ENCODE measurements at places on chromosomes 5 and 9.
A peak's percentile ranks its signal among the peaks of the same experiment; 100 is the strongest.

GRCh38 chr5:108726446-108727235 lies 21.1 kb upstream of the FER start:
- H3K27me3 ChIP-seq: no peaks in the 10 kb centered on the region
- H3K27ac ChIP-seq: peak overlapping the region; percentile 89
- peak overlapping the region; percentile 71 for H3K4me3 ChIP-seq
- no peaks in the 10 kb centered on the region for H3K36me3 ChIP-seq

DNA sequence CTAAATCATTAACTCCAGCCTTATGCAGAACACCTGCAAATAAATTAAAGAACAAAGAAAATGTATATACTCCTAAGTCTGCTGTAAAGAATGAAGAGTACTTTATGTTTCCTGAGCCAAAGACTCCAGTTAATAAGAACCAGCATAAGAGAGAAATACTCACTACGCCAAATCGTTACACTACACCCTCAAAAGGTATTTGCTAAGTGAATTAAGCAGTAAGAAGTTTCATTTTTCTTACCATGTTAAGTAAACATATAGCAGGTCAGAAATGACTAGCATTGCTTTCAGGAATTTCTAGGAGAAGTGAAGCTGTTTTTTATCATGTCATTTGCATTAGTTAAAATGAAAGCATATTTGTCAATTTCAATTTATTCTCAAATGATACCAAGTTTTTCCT lies 92.7 kb downstream of the MELK start:
- no peaks in the 10 kb centered on the region for H3K27me3 ChIP-seq
- no peaks in the 10 kb centered on the region for H3K36me3 ChIP-seq
- H3K4me3 ChIP-seq: no peak overlapping the region
- no peak overlapping the region for H3K27ac ChIP-seq
- H3K4me1 ChIP-seq: no peaks in the 10 kb centered on the region

DNA sequence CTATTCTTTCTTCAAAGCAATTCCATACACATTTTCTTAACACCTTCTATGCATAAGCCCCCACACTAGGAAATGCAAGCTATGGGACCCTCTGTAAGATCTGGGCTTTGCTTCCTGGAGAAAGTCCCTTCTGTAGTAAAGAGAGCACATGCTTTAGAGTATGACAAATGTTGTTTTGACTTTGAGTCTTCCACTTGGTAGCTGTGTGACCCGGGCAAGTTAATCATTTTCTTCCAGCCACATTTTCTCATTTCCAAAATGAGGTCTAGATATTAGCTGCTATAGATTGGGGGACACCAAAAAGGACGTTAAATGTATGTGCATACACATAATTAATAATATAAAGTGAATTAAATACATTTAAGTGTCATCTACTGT lies 334.0 kb downstream of the NFIB start:
- H3K36me3 ChIP-seq: no peaks in the 10 kb centered on the region
- no peak for DNase-seq
- H3K27me3 ChIP-seq: no peaks in the 10 kb centered on the region
- H3K4me1 ChIP-seq: no peaks in the 10 kb centered on the region

DNA sequence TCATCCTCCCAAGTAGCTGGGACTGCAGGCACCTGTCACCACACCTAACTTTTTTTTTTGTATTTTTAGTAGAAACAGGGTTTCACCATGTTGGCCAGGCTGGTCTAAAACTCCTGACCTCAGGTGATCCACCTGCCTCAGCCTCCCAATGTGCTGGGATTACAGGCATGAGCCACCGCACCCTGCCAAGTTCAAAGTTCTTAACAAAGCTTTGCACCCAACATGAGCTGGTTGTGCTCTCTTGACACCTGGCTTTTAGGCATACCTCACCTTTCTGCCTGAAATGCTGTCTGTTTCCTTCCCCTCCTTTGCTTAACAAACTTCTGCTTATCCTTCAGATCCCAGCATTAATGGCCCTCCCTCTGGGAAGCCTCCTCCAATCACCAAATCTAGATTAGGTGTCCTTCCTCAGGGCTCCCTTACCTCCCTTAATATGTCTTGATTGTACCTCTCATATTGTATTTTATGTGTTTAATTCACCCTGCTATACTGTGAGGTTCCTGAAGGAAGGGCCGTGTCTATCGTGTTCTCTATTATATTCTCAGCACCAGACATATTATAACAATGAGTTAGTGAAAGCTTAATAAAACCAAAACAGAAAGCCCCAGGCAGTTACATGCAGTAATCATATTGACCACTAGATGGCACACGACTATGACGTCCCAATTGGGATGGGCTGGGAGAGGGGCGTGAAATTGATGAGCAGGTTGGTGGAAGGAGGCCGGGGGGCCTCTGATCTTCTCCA lies 62.9 kb upstream of the PPARGC1B start:
- H3K27me3 ChIP-seq: no peaks in the 10 kb centered on the region
- H3K27ac ChIP-seq: no peak overlapping the region
- H3K4me3 ChIP-seq: no peak overlapping the region
- DNase-seq: no peak
- H3K36me3 ChIP-seq: no peaks in the 10 kb centered on the region

- H3K4me1 ChIP-seq: no peaks in the 10 kb centered on the region
- no peak for DNase-seq
- no peaks in the 10 kb centered on the region for H3K27me3 ChIP-seq
- no peaks in the 10 kb centered on the region for H3K36me3 ChIP-seq
- no peak overlapping the region for H3K4me3 ChIP-seq
- no peak overlapping the region for H3K27ac ChIP-seq
These were observed 404.8 kb downstream of the MAN2A1 start for GRCh38 chr5:110094548-110094947.

DNA sequence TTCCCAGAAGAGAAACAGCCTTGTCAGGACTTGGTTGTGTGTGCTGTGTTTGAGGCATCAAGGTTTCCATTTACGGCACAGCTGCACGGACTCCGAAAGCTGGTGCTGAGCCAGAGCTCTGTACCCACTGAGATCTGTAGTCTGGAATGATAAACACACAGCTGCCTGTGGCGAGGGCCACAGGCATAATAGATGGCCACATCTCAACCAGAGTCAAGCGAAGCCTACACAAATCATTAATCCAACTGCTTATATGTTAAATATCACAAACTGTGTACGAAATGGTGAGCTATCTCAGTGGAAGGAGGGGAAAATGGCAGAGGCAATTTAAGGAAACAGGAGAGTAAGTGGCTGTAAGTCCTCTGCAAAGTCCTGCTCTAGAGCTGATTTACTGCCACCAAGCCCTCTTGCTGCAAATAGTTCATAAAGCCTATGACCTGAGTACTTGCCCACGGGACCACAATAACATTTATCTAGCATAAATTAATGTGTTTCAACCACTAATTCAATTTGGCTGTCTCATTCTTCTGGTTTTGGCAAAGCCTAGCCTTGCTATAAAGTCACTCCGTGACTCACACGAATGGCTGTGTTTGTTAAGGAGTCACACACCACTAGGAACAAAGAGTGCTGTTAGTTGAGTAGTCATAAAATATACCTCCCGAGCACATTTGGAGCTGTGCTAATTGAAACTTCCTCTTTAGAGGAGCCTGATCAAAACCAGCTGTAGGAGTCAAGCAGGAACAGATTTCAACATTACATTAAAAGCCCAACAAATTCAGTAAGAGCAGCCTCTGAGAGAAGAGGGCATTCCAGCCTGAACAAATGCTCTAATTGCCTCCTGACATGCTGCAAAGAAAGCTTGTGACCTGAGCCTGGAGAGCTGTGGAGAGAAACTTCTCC lies 738.6 kb upstream of the ZNF608 start:
- H3K27me3 ChIP-seq: no peaks in the 10 kb centered on the region
- H3K4me3 ChIP-seq: no peak overlapping the region
- no peak for DNase-seq
- peak overlapping the region; percentile 67 for H3K27ac ChIP-seq

DNA sequence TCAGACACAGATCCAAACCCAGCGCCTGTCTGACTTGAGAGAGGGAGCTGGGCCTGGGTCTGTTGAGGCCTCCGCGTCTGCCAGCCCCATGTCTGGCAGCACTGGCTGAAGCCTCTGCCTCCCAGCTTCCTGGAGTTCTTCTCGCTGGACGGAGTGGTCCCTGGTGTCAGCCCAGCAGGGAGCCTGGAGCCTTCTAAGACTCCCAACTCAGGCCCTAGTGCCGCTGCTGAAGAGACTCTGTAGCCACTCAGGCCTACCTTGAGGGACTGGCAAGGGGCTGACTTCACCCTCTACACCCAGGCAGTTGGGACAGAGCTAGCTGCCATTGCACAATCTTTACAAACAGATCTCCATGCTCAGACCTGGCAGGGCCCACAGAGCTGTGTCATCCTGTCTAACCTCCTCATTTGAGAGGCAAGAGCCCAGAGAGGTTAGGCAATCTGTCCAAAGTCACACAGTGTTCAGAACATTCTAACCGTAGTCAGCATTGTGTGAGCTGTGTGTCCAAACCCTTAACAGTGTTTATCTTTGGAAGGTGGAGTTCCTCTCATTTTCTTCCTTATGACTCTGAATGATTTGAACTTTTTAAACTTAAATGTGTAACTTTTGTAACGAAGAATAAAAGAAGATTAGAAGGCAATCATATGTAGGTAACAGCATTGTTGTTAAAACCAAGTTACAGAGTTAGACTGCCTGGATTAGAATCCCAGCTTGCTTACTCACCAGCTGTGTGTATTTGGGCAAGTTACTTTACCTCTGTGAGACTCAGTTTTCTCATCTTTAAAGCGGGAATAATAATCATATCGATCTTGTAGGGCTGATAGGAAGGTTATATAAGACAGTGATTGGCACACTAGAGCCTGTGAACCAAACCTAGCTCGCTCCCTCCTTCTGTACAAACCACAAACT lies 4.6 kb upstream of the DUSP1 start:
- H3K4me3 ChIP-seq: no peak overlapping the region
- no peaks in the 10 kb centered on the region for H3K36me3 ChIP-seq
- peak overlapping the region; percentile 98 for H3K27ac ChIP-seq
- no peaks in the 10 kb centered on the region for H3K27me3 ChIP-seq
- no peak for DNase-seq
- peaks cover 71% of the 10 kb centered on the region for H3K4me1 ChIP-seq

GRCh38 chr5:1052641-1053390 lies 44.2 kb downstream of the NKD2 start:
- DNase-seq: no peak
- H3K36me3 ChIP-seq: no peaks in the 10 kb centered on the region
- no peak overlapping the region for H3K4me3 ChIP-seq
- no peaks in the 10 kb centered on the region for H3K4me1 ChIP-seq

DNA sequence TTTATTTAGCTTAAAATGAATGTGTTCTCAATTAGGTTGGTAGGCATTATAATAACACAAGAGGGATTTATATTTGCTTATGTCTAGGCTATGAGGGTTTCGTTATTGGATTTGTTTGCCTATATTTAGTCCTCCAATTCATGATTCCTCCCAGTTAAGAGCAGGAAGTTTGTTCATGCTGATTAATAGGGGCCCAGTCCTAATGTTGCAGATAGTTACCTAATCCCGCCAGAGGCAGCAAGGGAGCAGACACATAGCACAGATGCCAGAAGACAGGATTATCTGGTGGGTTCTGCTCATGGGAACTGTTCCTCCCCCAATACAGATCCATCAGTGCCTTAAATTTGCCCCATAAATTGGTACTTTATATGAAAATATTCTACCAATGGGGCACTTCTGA lies 100.8 kb upstream of the TLE4 start:
- DNase-seq: no peak
- no peaks in the 10 kb centered on the region for H3K36me3 ChIP-seq
- no peak overlapping the region for H3K4me3 ChIP-seq
- H3K27me3 ChIP-seq: no peaks in the 10 kb centered on the region

DNA sequence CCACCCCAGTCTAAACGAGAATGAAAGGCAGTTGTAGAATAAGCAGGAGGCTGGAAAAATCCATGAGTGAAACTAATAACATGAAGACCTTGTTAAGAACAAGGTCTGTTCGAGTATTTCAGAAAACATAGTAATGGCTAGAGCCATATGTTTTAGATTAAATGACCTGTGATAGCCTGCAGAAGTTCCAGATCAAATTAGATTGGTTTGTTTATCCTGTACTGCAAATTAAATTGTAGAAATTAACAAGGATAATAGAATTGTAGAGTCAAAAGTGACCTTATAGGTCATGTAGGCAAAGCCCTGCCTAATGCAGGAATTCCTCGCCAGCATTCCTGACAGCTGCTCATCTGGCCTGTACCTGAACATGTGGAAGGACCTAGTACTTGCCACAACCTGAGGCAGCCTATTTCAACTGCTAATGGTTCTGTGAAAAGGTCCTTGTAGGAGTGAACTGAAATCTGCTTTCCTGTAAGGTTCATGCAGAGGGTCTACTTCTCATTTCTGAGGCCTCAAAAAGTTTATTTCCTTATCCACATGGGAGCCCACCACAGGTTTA lies 17.2 kb downstream of the LIX1 start:
- no peaks in the 10 kb centered on the region for H3K27me3 ChIP-seq
- DNase-seq: no peak
- no peaks in the 10 kb centered on the region for H3K4me1 ChIP-seq
- H3K27ac ChIP-seq: no peak overlapping the region
- H3K4me3 ChIP-seq: no peak overlapping the region

DNA sequence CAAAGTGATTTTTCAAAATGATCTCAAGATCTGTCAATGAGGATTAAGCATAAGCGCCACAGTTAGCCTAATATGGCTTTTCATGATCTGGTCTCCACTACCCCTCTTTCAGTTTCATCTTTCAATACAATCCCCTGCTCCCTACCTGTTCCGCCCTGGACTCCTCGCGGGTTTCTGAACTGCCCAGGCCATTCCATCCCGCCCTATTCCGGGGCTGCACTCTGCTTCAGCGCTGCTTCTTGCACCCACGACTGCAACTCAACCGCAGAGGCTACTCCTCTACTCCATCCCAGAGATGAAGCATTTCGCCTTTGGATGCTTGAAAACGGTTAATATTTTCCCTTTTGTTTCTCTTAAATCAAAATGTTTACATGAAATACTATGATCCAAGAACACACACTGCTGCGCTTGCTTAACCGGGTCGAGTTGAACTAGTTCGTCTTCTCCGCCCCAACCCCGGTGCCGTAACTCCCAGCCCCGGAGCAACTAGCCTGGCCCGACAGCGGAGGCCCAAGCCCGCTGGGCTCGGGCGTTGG lies 716 bp upstream of the OTULIN start:
- no peaks in the 10 kb centered on the region for H3K36me3 ChIP-seq
- peaks cover 47% of the 10 kb centered on the region for H3K4me1 ChIP-seq
- DNase-seq: no peak
- peak overlapping the region; percentile 97 for H3K27ac ChIP-seq
- peak overlapping the region; percentile 80 for H3K4me3 ChIP-seq
- no peaks in the 10 kb centered on the region for H3K27me3 ChIP-seq

DNA sequence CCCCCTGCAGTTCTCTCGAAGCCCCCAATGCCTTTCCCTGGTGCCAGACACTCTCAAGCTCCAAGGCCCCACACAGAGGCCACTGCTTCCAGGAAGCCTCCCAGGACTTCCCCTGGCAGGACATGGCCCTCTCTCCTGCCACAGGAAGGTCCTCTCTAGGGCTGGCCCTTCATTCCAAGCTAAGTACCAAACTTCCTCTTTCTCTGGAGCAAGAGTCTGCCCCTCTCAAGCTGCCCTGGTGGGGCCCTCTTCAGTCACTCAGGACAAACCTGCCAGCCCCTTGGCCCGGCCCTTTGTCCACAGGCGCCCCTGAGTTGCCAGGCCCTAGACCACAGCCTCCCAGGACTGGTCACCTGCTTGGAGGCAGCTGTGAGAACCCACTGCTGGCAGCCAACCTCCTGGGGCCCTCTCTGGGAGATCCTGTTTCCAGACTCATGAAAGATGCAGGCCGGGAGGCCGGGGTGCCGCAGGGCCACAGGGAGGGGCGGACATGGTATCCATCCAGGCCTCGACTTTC lies 6.6 kb downstream of the NINJ1 start:
- no peaks in the 10 kb centered on the region for H3K27me3 ChIP-seq
- DNase-seq: no peak
- no peak overlapping the region for H3K4me3 ChIP-seq
- peaks cover 71% of the 10 kb centered on the region for H3K4me1 ChIP-seq
- peak overlapping the region; percentile 99 for H3K27ac ChIP-seq
